ENCODE measurements at places on chromosomes 3 and 15.

- no peak for DNase-seq
Observed at GRCh38 chr3:54122324-54123002, at the start of gene CACNA2D3. TSS of gene CACNA2D3 (plus strand) at chr3:54122552.

GRCh38 chr3:108946292-108947285 lies 7.1 kb downstream of the GUCA1C start:
- no peak for DNase-seq

DNA sequence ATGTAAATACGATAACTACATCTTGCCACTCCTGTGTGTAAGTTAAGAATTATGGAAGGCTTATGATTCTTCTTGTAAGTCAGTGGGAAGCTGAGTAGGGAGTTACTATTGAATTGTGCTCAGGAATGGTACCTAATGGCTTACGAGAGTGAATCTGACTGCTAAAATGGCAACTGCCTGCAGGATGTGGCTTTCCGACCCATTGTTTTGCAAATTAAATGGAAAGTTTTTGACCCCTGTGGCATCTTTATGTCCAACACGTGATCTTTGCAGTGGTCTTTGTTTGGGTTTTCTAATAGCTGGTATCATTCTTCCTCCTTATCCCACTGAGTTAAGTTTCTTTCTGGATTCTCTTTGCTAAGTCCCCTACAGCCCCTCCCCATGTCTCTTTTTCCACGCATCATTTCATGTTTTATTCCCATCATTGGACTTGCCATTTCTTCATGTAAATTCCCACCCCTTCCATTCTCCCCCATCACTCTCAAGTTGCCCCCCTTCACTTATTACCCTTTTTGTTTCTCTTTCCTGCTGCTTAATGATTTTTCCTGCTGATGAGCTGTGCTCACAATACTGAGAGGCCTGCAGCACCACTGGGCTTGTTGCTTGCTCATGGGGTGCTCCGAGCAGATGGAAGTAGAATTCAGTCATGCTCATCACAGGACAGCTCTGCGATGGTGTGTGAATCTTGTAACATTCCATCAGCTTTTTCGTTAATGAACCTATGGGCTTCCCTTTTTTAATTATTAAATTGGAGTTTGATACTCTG lies 428.2 kb upstream of the IL12A start:
- no peak for DNase-seq

DNA sequence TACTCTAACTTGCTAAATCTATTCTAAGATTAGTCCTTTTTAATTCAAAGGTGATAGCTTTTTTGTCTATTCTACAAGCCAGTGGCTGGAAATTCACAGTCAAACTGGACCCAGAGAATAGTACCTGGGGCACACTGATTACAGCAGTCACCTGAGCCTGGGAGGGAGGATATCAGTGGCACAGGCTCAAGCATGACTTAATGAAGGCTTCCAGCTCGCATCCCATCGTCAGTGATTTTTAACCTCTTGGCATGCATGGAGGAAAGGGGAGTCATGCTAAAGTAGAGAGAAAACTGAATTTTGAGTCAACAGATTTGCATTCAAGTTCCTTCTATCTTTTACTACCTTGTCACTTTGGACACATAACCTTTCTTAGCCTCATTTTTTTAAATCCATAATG lies 24.8 kb downstream of the GOLIM4 start:
- DNase-seq = no peak

- no peak for DNase-seq
Observed at GRCh38 chr3:112087746-112088145, 1.6 kb downstream of the C3orf52 start.

- peak; percentile 70 for DNase-seq
Observed at GRCh38 chr3:25910997-25911396, 121.1 kb downstream of the OXSM start.

DNA sequence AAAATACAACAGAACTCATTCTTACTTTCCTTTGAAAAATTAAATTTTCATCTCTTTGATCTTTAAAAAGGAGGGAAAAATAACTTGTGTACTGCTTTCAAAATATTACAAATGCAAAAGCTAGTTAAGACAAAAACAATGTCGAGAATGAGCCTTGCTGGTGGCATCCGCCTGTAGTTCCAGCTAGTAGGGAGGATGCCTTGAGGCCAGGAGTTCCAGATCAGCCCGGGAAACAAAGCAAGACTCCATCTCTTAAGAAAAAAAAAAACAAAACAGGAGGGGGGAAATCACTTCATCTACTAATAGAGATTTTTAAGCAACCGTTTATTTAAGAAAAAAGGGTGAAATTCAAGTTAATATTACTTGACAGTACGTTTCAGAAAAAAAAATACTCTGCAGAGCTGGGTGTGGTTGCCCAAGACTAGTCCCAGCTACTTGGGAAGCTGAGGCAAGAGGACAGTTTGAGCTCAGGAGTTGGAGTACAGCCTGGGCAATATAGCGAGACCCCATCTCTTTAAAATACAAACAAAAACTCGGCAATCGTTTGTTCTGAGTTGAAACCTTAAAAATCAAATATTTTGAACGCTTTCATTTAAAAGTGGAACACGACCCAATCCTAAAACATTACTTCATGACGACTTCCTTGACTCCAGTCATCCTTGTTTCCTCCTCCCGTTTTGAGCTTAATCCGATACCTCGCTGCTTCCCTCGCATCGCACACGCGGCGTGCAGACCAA lies 1.2 kb downstream of the KPNA1 start:
- DNase-seq = peak; percentile 45
